ENCODE measurements at places on chromosomes 12 and 14.

GRCh38 chr14:101601606-101602465, 40.5 kb downstream of the DIO3 start:
- no peak for DNase-seq

DNA sequence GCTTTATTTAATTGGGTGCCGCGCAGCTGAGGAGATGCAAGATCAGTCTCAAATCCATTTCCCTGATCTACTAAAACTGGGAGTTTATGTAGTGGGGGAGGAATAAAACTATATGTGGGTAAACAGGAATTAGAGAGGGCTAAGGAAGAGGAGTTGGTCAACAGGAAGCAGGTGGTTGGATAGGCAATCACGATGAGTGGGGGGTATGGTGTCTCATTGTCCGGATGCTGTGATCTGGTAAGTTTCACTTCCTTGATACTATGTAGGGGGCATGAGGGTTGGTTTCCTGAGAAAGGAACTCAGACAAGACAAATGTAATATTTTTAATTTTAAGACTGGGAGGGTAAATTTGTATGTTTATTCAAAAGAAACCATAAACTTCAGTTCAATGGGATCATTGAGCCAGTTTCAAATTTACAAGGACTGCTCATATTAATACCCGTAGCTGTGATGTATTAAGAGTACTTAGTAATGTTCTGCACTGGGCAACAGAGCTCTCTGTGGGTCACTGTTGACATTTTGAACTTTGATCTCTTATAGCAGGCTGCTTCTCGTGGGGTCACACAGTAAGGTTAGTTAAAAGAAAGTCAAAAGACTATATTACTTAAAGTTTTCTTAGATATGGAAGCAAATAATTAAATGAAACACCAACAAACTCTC, 786.2 kb upstream of the FBXO33 start:
- no peak for DNase-seq

DNA sequence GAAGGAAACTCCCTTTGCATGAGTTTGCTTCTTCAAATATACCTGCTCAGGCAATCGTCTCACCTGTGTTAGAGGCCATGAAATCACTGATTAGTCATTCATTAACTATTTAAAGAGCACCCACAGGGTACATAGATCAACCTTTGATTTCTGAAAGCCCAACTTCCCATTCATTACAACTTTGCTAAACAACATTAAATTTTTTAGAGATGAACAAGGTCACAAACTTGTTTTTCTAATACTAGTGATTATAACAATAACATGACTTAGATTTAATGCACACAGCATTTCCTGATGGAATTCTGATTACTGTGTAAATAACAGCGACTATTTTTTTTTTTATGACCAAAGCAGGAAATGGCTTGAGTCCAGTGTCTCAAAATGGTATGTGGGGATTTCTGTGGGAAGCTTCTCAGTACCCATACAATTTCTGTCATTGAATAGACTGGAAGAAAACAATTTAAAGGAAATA, 5.4 kb upstream of the ERO1A start:
- DNase-seq, result no peak

GRCh38 chr12:12714276-12715021, 2.7 kb upstream of the CDKN1B start:
- DNase-seq, result peak; percentile 28

- no peak for DNase-seq
Measured at GRCh38 chr14:102591372-102591943, 991 bp upstream of the RCOR1 start.

- DNase-seq, result no peak
Measured at GRCh38 chr14:74577948-74578275, 34.1 kb downstream of the LTBP2 start.

DNA sequence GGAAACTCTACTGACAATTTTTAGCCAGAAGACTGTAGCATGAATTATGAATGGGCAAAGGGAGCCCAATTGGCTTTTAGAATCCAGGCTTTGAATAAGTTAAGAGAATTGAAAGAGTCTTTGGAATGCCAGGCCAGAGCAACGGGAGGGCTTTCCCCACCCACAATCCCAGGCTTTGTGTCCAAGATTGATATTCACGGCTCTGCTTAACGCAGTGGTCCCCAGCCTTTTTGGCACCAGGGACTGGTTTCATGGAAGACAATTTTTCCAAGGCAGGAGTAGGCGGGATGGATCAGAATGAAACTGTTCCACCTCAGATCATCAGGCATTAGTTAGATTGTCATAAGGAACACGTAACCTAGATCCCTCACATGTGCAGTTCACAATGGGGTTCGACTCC, 79.6 kb downstream of the EPS8 start:
- no peak for DNase-seq

DNA sequence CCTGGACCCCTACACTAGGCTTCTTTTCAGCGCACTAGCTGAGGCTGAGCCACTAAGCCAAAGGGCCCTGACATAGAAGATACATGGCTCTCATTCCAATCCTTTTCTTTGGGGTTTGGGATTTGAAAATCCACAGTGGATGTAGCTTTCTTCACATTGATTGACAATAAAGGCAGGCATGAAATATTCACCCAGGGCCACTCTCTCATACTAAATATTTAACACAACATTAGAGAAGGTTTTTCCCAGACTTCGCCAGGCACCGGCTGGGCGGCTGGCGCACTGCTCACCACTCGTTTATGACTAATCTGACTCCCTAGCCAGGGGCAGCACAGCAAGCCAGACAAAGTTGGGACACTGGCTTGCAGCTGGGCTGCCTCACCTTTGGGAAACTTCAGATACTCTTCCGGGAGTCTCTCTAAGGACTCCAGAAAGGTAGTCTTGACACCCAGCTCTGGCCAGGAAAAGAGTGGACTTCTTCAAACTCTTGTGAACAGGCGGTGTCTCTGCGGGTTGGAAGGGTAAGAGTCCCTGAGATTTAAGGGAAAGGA, 699 bp upstream of the HOXC11 start:
- no peak for DNase-seq

GRCh38 chr14:79011091-79011919, 841.1 kb downstream of the NRXN3 start:
- no peak for DNase-seq

DNA sequence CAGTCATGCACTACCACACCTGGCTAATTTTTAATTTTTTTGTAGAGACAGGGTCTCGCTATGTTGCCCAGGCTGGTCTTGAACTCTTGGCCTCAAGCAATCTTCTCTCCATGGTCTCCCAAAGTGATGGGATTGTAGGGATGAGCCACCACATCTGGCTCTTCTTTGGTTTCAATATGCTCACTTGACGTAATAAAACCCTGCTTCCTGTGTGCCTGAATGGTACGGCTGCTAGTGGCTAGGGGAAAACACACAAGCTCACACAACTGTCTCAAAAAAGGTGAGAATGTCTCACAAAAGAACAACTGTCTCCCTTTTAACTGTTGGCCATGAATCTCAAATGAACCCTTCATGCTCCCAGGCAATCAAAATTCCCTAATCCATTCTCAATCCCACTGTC, 15.0 kb downstream of the C1S start:
- DNase-seq, result no peak

- no peak for DNase-seq
Measured at GRCh38 chr12:52122904-52123303, 43.4 kb downstream of the SMIM41 start.

GRCh38 chr12:91628656-91629055, 446.0 kb upstream of the DCN start:
- DNase-seq, result no peak

DNA sequence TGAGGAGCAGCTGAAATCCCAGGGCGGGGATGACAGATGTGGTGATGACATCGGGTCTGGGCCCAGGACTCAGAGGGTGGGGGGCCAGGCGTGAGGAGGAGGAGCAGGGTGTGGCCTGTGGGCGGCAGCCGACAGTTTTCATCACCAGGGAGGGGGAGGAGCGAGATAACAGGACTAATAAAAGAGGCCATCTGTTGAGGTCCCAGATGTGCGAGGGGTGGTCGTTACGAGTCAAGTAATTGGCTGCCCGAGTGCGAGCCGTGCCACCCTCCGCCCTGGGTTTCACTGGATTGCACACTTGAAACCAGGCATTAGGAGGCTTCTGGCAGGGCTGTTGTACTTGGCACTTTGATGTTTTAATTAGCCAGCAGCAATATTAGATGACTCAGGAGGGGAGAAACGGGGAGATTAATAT, 67.2 kb downstream of the NOS1 start:
- no peak for DNase-seq

GRCh38 chr14:75738192-75738591, 77.1 kb downstream of the TTLL5 start:
- DNase-seq, result no peak

- no peak for DNase-seq
Measured at GRCh38 chr12:129237881-129238280, 384.6 kb downstream of the GLT1D1 start.

DNA sequence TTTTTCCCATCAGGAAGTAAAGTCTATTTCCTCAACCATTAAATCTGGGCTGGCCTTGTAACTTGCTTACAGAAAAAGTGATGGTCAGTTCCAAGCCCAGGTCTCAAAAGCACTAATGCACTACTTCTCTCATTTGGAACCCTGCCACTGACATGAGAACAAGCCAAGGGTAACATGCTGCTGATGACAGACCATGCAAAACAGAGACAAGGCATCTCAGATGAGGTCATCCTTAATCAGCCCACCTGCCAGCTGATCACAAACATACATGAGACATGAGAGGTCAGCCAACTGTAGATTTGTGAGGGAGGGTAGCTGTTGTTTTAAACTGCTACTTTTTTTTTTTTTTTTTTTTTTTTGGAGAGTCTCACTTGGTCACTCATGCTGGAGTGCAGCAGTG, 16.2 kb downstream of the TWF1 start:
- DNase-seq, result no peak

DNA sequence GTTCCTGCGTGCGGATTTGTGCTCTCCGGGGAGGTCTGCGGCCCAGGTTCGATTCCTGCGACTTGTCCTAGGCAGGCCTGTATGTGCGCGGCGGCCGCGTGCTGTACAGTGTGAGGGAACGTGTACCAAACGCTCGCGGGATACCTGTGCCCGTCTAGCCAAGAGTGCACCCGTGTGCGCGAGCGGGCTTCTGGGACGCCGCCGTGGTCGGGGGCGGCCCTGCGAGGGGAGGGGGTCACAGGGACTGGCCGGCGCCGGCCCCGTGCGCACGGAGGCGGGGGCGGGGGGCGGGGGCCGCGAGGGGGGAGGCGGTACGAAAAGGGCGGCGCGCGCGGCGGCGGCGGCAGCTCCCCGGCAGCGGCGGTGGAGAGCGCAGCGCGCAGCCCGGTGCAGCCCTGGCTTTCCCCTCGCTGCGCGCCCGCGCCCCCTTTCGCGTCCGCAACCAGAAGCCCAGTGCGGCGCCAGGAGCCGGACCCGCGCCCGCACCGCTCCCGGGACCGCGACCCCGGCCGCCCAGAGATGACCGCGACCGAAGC, at the start of gene DLK1:
TSS of gene DLK1 (plus strand) at position 343 of the 536 bp plus-strand sequence. CDS start at position 520, 177 bp downstream.
- DNase-seq, result no peak

DNA sequence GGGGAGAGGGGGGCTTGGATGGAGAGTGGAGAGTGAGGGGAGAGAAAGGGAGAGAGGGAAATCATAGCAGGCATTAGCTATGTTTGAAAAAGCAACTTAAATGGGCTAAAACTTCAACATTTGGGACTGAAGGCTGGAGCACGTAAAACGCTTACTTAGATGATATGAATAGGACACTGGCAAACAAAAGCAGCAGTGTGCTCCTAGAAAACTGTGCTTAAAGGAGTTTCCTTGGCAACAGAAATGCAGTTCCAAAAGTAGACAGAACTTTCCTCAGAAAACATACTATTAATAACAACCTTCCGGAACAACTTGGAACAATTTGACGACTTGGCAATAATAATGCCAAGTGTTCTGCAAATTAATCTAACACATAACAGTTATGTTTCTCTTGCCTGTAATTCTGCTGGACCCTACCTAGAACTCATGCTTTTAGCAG, 235.5 kb upstream of the NPAS3 start:
- no peak for DNase-seq

DNA sequence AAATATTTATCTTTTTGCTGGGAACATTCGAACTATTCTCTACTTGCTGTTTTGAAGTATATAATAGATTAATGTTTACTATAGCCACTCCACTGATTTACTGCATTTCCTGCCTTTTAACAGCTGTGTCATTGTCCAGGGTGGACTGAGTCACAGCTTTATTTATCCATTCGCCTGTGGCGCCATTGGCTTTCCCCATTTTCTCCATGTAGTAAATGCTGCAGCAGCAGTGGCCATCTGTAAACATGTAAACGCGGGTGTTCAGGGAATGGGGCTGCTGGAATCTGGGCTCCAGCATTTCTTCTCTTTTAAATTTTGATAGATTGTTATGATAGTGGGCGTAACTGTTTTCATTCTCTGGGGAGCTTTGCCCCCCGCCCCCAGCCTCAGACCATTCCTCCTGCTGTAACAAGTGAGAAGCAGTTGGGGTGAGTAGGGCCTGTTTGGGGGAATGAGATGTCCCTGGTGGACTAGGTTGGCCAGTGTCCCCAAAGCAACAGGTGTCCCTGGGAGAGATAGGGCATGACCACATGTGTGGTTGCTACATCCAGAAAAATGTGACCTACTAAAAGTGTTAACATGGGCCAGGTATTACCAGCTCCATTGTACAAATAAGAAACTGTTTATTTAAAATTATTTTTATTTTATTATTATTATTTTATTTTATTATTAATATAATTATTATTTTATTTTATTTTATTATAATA, 32.9 kb downstream of the RIN3 start:
- DNase-seq, result no peak
